ENCODE measurements at places on chromosomes 2 and 18.

GRCh38 chr2:215437614-215438013 lies 1.7 kb upstream of the FN1 start:
- DNase-seq, result no peak

DNA sequence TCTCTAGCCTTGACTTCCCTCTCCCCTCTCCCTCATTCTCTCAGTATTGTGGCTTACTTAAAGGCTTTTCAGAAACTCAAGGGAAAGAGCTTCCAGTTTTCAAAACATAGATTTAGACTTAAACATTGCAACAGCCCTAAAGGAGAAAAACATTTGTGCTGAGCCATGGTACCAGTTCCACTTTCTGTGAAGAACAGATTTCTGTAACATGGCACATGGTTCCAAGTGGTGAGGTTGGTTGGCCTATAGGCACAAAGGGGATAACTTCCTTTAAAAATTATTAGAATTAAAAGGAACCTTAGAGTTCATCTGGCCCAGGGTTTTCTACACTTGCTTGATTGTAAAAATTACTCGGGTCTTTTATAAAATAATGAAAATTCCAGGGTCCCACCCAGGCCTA lies 138.6 kb upstream of the CDCA7 start:
- no peak for DNase-seq

DNA sequence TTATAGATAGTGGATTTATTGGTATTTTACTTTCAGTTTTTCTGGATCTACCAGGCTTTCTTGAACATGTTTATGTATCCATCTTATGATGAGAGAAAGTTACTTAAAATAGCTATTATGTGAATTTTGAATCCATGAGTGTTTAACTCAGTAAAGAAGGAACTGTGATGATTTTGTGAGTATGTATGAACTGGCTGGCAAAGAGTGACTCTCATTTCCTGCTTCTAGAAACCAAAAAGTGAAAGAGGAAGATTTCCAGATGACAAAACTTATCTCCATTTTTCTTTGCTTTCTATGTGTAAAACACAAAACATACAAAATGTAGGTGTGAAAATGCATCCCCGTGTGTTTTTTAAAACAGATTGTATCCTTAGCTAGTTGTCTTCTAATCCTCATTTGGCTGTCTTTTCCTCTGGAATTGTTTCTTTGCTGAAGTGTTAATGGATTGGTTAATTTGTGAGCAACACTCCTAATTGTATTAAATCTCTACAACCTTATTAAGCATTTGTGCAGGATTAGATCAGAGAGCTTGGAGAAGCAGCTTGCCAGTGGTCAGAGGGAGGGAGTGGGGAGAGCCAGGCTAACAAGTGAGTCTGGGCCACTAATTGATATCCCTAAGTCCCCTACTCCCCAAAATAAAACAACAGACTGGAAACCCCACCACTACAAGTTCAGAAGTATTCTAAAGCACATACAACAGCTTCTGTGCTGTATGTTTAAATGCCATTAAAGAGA lies 23.9 kb downstream of the PTPRM start:
- no peak for DNase-seq

- no peak for DNase-seq
These were observed 378.6 kb downstream of the EIPR1 start for GRCh38 chr2:2998971-2999370.

DNA sequence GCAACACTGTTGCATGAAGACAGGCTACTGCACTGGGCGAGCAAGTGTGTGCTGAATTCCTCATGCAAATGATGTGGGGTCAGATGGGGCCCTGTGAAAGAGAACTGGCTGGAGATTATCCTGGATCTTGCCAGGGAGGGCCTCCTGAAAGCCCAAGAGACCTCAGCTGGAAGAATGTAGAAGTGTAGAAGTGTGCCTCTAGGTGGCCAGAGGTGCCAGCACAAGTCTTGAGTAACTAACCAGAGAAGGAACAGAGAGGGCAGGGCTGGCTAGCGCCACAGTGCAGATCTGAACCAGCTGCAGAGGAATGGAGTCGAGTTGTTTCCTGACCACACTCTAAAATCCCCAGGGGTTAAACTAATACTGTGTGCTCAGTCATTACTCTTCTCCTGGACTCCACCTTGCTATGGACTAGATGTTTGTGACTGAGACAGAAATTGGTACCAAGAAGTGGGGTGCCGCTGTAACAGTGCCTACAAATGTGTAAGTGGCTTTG lies 399.3 kb downstream of the LRATD1 start:
- no peak for DNase-seq

GRCh38 chr2:200408428-200409316 lies 101.2 kb downstream of the KCTD18 start:
- no peak for DNase-seq

DNA sequence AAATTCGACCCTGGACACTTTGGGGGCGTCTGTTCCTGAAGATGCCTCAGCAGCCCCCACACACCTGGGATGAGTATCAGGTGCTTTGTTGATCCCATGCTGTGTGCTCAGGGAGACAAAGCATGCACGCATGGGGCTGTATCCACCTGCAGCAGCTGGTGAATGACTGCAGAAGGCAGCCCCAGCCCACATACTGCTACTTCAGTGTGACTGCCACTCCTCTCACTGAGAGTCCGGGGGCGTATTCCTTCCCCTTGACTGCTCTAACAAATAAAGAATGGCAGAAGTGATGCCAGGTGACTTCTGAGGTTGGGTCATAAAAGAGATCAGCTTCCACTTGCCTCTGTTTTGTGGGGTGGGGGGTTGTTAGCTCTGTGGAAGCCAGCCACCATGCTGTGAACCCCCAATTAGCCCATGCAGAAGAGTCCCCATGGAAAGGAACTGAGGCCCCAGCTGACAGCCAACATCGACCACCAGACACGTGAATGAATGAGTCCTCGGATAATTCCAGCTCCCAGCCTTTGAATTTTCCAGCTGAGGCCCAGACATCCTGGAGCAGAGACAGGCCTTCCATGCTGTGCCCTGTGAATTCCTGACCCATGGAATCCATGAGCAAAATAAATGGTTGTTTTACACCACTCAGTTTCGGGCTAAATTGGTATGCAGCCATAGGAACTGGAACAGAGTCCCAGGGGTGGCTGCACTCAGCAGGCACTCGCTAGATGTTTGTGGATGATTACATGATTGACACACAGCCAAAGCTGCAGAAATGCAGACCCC lies 289.3 kb downstream of the CELF4 start:
- DNase-seq, result no peak

DNA sequence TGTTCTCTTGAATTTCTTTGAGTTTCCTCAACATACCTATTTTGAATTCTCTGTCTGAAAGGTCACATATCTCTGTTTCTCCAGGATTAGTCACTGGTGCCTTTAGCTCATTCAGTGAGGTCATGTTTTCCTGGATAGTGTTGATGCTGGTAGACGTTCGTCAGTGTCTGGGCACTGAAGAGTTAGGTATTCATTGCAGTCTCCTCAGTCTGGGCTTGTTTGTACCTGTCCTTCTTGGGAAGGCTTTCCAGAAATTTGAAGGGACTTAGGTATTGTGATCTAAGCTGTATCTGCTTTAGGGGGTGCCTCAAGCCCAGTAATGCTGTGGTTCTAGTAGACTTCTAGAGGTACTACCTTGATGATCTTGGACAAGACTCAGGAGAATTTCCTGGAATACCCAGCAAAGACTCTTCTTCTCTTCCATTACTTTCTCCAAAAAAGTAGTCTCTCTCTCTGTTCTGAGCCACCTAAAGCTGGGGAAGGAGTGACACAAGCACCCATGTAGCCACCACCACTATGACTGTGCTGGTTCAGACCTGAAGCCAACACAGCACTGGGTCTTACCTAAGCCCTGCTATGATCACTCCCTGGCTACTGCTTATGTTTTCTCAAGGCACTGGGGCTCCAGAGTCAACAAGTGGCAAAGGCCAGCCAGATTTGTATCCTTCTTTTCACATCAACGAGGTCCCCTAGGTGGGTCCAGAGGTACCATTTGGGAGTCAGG lies 852.0 kb downstream of the BCL11A start:
- no peak for DNase-seq

GRCh38 chr2:235508371-235509160 lies 14.7 kb downstream of the AGAP1 start:
- DNase-seq, result no peak

DNA sequence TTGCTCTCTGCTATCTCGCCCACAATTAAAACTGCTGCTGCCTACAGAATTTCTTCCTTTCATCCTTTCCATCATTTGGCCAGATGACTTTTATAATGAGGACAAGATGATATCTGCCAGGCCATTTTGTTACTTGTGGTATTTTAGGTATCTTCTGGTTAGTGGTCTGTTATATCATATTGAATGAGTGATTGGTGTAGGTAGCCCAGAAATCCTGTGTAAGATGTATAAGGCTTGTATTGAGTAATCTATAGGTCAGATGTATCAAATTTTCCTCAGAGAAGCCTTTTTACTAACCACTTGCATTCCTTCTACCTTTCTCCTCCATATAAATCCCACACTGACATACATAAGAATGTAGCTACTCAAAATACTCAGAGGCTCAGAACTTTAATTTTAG lies 118.3 kb downstream of the UBR3 start:
- DNase-seq, result no peak

GRCh38 chr18:56035546-56035945 lies 447.6 kb upstream of the TCF4 start:
- DNase-seq, result no peak

- DNase-seq, result no peak
These were observed 29.0 kb upstream of the TNS1 start for GRCh38 chr2:218031771-218032257.

GRCh38 chr2:19109518-19109917 lies 248.9 kb downstream of the OSR1 start:
- DNase-seq, result no peak

GRCh38 chr2:7392076-7392787 lies 475.0 kb downstream of the RNF144A start:
- DNase-seq, result no peak

DNA sequence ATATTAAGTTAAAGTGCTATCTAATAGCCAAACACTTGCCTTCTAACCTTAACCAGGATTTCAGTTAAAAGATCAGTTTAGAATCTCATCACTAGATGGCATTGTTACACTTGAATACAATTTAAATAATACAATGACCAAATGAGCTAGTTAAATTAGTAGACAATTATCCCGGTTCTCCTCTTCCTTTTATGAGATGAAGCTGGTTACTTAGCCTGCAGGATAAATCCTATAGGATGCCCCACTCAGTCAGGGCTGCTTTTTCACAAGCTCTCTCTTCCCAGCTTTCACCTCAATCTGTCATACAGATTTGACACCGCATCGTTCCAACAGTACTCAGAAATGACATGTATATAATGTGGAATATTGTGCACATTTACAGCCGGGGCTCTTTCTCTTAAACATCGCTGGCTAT lies 678.8 kb downstream of the KCNJ3 start:
- DNase-seq, result no peak

- no peak for DNase-seq
These were observed 431.0 kb upstream of the MEIS1 start for GRCh38 chr2:66003931-66004330.

DNA sequence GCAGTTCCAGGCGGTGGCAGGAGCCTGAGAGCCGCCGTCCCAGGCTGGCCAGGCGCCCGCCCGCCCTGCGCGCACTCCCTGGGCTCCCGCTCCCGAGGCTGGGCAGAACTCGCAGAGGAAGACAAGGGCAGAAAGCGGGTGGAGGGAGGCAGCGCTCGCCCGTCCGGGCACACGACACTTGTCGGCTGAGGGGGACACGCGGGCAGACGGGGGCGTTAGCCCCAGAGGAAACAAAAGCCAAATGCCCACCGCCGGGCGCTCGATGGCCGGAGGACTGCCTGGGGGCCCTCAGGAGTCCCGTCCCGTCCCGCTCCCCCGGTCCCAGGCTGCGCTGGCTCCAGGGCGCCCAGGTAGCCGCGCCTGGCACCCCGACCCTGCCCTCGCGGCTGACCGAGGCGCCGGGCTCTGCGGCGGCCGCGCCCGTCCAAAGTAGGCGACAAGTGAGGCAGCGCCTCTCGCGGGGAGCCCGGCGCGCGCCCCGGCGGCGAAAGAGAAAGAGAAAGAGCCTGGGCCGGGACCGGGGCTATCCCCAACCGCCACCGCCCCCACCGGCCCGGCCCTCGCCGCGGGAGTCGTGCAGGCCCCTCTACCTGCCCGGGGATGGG lies 491 bp downstream of the L3MBTL4 start:
- DNase-seq, result no peak

DNA sequence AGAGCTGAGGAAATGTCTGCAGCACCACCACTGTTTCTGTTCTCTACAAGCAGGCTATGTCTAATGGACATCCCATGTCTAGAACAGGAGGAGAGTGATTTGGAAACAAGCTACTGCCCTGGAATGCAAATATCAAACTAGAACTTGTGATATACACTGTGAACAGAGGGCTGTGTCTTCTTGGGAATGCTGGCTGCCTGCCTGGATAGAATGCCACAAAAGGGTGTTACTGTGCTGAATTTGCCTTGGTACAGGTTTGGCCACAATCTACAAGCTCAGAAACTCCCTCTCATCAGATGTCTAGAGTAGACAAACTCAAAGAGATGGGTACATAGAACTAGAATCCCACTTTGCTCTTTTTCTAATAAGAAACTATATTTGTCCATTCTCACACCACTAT lies 170.5 kb downstream of the NYAP2 start:
- no peak for DNase-seq

DNA sequence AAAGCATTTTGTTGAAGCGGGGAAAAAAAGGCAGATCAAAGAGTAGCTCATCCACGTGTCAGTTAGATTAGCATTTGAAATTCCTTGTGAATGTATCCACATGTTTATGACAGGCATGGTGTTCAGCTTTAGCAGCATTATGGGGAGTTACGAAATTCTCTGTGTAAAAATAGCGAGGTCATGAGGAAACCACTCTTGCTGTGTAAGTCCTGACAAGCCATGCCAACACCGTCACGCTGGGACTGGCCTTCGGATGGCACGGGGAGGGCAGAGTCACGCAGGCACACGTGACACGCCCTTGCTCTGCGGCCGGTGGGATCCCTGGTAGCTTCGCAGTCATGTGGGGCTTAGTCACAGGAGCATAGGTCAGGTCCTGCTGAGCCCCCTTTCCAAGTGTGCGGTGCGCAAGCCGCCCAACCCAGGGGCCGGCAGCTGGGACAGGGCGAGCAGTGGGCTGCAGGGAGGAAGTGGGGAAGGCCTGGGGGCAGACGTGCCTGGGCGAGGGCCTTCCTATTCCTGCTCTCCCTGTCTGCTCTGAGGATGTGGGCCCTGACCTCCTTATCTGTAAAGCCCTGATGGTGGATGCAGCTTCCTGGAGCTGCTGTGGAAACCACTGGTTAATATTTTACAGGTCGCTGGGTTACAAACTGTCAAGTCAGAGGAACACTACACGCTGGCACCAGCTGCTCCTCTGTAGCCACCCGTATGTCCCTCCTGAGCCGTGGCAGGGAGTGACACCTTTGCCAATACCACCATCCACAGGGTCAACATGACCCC lies 18.0 kb downstream of the MBP start:
- no peak for DNase-seq

All from activated T-helper 1 cell treated with anti-CD3 and anti-CD28 coated beads, Interleukin-2, amount 50 U/mL, for 16 hours (primary cell).